Globus pallidus (tissue), 1 donor: ENCODE measurements at places on chromosomes 12 and 14.

GRCh38 chr14:93982230-93983007 lies 6.0 kb upstream of the ASB2 start:
- DNase-seq, result no peak

DNA sequence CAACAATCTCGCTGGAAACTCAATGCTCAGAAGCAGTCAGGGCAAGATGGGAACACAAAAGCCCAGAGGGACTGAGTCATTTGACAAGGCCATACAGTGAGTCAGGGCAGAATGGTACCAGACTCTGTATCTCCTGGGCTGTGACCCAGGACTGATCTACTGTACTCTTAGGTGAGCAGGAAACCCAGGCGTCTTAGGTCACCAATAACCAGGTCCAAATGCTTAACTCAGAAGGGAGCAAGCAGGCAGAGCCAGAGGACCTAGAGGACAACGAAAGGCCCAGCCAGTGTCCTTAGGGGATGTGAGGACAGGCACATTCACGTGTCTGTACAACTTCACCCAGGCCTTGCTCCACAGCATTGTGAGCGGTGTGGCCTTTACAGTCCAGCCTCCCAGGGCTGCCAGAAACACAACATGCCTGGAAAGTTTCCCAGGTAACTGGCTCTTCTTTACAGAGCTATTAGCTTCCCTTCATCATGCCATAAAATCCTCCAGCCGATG lies 69.9 kb downstream of the ARL6IP4 start:
- no peak for DNase-seq

DNA sequence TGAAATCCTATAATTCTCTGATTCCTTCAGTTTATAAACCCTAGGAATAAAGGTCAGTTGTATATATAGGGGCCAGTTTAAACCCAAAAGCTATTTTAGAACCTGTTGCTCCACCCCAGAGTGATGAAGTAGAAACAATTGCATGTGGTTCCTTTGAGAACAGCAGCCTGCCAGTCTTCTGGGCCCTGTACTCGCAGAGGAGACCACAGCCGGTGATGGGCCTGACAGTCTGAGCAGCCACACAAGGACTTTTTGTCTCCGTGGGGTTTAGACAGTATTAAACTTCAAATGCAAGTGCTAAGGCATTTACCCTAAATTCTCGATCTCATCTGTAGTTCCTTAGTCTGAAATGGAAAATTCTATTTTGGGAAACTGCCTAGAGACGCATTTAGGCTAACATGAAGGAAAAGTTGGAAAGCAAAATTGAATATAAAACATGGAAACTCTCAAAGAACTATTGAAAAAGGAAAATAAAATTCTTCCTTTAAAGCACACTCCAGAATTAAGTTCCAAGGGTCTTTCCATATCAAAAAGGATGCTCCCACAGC lies 80.6 kb downstream of the PRICKLE1 start:
- DNase-seq, result no peak

DNA sequence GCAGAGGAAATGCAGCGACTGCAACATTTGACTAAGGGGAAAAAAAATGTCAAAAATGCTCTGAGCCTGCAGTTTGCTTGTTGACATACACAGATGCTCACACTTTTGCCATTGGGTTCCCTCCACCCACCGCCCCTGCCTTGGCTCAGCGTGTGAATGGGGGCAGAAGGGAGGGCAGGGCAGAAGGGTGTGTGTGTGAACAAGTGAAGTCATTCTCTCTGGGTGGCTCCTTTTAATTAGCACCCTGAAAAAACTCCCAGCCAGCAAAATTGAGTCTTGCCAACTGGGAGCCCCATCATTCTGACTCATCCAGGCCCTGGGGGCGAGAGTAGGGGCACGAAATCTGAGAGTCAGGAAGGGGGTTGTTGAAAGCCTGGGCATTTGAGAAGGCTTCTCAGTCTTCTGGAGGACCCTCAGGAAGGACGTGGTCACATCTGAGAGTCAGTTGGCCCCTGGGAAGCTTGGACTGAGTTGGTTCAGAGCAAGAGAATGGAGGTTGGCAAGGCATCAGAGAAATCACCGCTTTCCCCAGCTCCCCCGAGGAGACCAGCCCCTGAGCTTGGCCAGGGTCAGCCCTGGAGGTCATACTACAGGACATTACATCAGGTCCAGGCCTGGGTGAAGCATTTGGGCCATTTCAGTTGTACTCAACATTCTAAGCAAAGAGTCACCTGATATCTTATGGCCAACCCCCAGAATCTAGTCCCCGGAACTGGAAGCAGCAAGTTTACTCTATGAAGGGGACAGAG lies 22.7 kb upstream of the KRT78 start:
- DNase-seq, result no peak

- peak; percentile 74 for DNase-seq
Measured at GRCh38 chr14:29927376-29928116, at the start of gene PRKD1. Gene PRKD1 (minus strand): TSS chr14:29927847.

GRCh38 chr14:99671235-99672224 lies 12.6 kb upstream of the CYP46A1 start:
- DNase-seq, result peak; percentile 51

DNA sequence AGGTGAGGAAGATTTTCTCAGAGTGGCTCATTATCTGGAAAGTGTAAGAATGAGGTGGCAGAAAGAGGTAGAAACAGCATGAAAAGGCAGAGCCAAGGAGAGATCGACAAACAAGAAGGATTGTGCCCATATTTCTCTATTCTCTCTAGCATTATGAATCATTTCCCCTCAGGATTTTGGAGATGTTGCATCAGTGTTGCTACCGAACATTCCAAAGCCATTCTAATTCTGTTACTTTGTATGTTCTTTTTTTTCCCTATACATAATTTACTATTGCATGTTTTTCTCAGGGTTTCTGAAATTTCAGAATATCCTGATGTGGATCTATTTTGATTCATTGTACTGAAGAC lies 61.4 kb downstream of the KICS2 start:
- DNase-seq, result no peak

- DNase-seq, result no peak
Measured at GRCh38 chr14:74921987-74922751, 891 bp downstream of the RPS6KL1 start.

DNA sequence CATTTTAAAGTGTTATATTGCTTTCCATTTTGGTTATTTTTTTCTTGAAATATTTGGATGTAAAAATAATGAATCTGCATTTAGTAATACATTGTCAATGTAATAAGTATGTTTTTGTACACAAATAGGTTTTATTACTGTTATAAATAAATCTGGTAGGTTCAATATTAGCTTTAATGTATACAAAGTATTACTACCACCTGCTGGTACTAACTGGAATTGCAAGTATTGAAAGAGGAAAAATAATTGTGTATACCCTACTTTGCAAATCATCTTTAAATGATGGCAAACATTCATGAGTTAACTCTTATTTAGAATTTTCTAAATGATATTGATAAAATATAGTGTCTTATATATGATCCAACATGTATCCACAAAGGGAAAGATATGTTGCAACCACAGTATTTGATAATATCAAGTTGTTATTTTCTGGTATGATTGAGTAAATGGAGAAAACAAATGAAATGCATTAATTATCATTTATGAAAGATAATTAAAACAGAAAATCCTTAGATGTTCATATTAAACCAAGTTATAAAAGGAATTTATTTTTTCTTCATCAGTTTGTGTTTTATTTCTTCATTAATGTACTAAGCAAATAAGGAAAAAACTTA lies 3.2 kb downstream of the OR4K2 start:
- DNase-seq, result peak; percentile 13

- peak; percentile 56 for DNase-seq
Measured at GRCh38 chr14:72892879-72893635, 844 bp downstream of the DPF3 start.

GRCh38 chr14:100469632-100470522 lies 117.3 kb downstream of the BEGAIN start:
- no peak for DNase-seq

DNA sequence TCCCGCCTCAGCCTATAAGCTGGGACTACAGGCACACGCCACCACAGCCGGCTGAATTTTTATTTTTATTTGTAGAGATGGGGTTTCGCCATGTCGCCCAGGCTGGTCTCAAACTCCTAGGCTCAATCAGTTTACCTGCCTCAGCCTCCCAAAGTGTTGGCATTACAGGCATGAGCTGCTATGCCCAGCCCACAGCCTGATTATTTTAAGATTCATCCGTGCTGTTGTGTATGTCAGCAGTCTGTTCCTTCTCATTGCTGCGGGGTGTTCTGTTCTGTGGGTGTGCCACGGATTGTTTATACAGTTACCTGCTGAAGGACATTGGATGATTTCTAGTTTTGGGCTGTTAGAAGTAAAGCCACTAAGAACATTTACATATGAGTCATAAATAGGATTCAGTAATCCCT lies 9.6 kb upstream of the EP400 start:
- no peak for DNase-seq

DNA sequence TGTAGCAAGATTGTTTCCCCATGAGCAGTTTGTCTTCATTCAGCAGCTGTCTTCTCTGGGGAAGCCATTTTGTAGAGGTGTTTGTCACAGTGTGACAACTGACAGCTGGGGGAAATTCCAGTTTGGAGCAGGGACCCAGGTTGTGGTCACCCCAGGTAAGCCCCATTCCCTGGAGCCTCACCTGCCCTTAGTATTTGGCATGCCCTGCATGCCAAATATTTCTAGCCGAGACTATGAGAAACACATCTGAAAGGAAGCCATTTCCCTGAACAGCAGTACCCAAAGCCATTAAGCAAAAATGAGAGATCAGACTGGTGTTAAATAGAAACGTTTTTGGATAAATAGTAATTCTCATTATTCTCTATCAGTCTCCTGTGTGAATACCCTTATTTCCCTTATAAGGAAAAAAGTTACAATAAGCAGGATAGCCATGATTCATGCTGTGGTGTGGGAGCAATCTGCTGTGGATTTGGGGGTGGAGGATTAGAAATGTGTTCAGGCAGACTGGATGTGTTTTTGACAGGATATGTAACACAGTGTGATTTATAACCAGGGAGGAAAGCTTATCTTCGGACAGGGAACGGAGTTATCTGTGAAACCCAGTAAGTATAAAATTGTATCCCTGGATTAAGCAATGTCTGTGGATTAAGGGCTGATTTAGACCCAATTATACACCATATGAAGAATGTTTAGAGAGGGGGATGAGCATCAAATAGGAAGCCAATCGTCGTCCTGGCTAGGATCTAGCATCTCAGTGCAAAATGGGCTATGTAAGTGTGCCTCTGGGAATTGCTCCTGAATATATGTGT lies 68.9 kb downstream of the DAD1 start:
- no peak for DNase-seq

DNA sequence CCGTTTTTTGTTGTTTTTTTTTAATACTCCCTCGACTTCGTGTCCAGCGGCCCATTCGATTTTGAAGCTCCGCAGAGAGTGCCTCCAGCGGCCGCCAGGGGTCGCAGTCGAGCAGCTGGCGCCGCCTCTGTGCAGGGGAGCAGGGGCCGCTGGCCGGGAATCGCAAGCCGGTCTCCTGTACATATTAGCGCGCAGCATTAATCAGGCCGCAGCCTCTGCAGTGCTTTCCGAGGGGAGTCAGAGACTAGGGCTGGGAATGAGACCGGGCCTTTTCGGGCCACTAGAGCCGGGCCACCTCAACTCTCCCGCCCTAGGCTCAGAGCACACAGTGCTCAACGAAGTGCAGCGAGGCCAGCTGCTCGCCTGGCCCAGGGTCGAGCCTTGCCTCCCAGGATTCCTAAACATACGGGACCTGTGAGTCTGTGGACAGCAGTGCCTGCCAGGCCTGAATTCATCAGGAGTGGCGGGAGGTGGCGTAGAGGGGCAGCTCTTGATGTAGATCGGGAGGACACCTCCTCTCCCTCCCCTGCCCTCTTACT lies 81.8 kb downstream of the EMP1 start:
- peak; percentile 55 for DNase-seq

DNA sequence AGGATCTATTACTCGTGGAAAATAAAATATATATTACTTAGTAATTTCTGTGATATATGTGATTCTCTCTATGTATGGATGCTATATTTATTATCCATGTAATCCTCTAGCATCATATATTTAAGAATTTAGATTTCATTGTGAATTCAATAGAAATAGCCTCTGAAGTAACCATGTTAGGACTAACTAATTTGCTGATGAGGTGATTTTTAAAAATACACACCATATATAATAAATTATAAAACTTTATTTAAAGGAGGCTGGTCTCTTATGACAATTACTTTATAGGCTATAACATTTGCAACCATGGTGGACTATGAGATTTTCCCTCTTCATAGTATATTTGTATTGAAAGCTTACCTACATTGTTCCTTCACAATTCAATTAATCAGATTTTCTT lies 424.9 kb upstream of the MGAT4C start:
- DNase-seq, result no peak

DNA sequence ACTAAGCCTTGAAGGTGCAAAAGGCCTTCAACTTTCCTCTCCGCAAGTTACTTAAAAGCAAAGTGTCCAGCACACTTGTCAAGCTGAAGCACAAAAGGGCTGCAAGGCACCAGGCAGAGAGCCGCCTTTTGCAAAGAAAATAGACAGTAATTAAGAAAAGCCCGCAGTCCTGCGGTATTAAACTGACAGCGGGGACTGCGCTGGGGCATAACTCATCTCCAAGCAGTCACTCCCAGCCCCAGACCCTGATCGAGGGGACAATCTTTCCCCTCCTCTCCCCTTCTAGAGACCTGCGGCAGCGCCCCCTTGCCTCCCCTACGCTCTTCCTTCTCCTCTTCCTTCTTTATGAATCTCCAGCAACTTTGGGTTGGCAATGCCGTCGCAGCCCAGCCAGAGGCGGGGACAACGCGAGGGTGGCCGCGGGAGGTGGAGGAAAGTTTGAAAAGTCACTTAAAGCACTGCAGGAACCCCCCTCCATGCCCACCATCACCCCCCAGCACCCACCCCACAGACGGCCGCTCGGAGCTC lies 200.9 kb upstream of the CAND1 start:
- no peak for DNase-seq

DNA sequence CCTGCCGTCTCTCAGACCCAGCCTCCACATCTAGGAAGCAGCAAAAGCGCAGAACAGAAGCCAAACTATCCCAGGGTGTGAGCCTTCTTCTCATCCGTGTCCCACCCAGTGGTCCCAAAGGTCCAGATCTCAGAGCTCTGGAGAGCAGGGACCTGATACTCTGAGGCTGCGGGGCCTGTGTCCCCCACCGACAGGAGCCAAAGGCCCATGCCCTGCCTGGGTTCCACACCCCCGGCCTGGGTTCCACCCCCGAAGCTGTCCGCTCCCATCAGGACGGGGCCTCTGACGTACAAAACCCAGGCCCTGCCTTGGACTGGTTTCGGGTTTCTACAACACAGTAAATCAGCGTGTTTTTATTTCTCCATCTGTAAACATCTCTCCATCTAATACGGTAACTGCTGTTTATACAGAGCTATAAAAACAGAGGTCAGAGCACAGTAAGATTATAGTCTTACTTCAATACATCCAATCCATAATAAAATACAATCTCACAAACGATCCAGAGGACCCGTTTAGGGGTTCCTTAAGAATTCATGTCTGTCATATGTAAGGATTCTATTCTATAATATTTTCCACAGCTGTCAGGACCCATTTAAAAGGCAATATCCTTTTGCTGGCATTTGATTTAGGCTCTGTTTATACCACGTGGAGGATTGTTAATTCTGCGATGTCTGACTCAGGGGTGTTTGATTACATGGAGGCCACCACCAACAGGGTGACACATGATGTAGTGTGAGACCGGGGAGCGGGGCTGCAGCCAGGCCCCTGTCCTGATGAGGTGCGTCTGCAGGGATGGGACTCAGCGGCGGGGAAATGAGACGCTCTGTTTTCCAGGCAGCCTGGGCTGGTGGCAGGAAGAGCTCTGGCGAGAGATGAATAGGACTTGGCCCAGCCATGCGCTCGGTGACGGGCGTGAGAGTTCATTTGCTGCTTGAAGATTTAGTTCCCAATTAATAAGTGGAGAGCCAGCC lies 110.3 kb downstream of the DICER1 start:
- DNase-seq, result no peak

- no peak for DNase-seq
Measured at GRCh38 chr14:53847881-53848280, 108.7 kb downstream of the BMP4 start.
